ENCODE measurements at places on chromosomes 12 and 14.

DNA sequence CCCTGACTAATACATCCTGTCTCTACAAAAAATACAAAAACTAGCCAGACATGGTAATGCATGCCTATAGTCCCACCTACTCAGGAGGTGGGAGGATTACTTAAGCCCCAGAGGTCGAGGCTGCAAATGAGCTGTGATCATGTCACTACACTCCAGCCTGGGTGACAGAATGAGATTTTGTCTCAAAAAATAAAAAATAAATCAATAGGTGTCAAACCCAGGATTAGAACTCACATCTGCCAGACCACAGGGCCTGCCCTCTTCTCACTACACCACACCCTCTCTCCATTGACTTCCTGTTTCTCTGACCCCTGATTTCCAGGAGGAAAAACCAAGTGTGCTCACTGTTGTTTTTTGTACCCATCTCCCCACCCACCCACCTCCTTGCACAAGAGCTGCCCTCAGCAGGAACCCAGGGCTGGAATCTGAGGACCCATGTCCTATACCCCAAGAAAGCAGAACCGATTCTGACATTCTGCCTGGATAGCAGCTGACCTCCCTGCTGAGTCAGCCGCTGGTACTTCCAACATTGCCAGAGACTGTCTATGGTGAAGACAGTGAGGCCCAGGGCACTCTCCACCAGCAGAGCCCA lies 6.2 kb downstream of the CMKLR1 start:
- no peak for DNase-seq

- no peak for DNase-seq
Observed at GRCh38 chr12:52531566-52532300, 11.5 kb upstream of the KRT5 start.

- no peak for DNase-seq
Observed at GRCh38 chr14:63725786-63726460, 1.9 kb downstream of the SGPP1 start.

GRCh38 chr12:125996443-125996842 lies 931.2 kb downstream of the AACS start:
- no peak for DNase-seq

DNA sequence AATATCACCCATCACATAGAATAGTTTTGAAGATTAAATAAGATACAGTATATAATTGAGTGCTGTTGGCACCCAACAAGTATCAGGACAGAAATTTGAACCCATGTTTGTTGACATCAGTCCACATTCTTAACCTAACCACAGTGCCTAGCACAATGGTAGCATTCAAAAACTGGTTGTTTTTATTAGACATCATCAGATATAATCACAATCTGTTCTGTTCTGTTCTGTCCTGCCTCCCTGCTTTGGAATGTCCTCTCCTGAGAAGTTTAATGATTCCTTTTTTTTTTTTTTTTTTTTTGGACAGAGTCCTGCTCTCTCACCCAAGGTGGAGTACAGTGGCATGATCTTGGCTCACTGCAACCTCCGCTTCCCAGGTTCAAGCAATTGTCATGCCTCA lies 476.6 kb downstream of the RMST start:
- DNase-seq, result no peak

DNA sequence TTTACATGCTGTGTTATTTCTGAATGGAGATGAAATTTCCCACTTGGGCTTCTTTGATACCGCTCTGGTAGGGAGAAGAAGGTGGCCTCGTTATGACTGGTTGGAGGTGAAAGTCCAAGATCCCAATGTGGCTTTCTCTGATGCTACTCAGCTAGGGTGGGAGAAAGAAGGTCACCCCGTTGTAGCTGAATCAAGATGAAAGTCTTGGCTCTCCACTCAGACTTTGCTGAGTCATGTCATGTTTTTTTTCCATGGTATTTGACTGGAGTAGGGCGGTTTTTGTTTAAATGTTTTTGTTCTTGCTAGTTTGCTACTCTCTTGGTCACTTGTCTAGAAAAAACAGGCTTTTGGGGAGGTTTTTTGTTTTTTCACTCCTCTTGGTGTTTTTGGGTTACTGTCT lies 2.4 kb upstream of the PDE6H start:
- no peak for DNase-seq

GRCh38 chr14:56945291-56945690 lies 135.0 kb upstream of the OTX2 start:
- no peak for DNase-seq

DNA sequence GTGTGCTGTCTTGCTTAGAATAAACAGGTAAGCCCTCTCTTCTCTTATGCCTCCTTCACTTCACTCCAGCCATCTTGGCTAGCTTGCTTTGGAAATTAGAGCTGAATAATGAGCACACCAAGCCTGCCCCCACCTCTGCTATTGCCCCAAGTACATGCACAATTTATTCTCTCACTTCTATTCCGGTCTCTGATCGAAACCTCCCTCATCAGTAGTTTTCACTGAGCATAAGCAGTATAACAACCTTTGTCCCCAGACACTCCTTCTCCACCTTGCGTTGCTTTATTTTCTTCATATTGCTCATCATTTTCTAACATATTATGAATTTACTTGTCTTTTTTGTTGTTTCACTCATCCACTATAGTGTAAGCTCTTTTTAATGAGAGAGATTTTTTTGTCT lies 253.4 kb downstream of the GXYLT1 start:
- no peak for DNase-seq

DNA sequence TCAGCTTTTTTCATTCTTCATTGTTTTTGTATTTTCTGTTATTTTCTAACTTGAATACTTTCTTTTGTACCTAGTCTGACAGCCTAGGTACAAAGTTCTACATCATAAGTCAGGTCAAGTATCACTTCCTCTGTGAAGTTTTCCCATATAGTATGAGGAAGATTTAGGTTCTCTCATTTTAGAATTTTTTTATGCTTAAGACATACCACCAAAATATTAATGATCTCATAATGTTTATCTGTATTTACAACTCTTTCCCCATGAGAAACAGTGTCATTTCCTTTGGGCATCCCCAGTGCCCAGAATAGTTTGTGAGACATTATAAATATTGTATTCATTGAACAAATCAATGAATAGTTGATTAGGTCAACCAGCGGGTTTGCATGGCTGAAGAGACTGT lies 3.1 kb upstream of the ATF7IP start:
- no peak for DNase-seq

DNA sequence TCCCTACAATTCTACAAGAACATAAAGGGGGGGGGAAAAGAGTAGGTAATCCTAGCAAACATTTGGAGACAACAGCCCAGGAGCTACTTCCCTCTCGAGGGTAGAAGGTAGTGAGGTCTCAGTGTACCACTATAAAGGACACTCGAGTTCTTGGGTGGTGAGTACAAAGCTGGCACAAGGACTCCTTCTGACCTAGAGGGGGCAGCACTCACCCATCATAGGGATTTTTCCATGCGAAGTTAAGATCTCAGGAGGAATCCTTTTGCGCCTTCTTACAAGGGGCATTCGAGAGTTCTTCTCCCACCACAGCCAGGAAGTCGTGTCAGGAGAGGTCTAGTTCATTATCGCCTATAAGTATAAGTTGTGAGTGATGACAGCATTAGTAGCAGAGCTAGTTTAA lies 200.2 kb upstream of the RBM19 start:
- peak; percentile 7 for DNase-seq

DNA sequence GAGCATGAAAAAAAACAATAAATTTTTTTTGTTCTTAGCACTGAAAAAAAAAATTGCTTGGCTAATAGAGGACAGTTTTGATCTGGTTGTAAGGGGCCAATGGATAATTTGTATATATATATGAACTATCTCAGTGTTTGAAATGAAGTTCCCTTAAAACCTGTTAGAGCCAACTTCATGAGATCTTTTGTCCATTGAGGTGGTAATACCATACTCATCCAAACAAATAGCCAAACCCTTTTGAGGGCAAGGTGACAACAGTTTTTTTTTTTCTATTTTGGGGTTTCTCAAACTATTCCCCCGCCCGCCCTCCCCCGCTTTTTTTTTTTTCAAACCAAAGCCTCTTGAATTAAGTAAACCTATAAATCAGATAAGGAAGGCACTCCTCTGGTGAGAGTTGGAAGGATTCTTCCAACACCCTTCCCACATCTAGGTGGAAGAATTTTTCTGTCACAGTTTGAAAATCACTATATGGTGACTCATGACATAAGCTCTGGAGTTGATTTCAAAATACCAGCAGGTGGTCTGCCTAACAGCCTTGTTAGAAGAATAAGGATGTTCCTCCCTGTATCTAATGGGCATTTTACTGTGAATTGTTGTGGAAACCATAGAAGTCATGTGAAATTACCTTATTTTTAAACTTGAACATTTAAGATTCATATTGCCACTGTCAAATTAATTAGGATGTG lies 10.2 kb downstream of the ARHGAP5 start:
- peak; percentile 58 for DNase-seq

DNA sequence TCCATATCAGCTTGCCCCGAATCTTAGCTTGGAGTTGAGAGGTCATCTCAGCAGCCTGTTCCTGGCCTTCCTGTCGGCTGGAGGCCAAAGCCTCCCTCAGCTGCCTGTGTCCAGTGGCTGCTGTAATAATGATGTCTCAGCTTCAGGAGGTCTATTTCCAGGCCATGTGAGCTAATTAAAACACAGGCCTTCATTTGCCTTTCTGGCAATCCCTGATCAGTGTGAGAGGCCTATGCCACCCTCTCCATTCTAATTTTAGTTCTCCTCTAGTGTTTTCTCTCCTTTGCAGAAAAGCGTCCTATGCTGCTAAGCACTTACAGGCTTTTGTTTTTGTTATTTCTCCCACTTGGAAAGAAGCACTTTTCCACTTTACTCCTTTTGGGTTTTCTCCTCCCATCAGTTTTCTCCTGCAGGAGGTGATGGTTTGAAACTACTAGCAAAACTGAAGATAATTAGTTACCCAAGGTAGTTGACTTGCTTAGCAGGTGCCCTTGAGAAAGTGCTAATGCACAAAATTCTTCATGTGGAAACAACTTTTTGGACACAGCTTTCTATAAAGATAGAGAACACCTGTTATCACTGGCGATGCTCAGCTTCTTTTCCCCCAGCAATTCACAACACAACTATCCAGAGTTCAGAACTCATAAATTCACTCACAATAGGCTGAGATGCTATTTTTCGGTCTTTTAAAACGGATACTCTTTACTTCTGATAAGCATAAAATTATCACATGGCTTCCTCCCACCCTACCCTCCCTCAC lies 255.3 kb upstream of the GARIN6 start:
- DNase-seq, result no peak

DNA sequence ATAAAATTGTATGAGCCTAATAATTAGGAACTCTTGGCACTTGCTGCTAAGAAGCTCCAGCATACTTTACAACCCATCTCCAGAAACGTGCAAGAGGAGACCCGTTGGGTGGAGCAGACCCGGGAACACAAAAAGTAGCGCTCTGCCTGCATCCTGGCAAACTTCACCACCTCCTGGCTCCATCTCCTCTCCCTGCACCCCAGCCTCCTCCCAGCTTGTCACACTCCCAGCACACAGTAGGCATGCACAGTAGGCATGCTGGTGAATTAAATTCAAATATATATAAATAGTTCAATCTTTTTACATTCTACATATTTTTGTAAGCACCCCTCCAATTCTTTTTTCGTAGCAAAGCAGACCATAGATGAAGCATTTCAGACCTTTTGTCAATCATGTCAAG lies 1.2 kb downstream of the VSIG10 start:
- DNase-seq, result no peak

DNA sequence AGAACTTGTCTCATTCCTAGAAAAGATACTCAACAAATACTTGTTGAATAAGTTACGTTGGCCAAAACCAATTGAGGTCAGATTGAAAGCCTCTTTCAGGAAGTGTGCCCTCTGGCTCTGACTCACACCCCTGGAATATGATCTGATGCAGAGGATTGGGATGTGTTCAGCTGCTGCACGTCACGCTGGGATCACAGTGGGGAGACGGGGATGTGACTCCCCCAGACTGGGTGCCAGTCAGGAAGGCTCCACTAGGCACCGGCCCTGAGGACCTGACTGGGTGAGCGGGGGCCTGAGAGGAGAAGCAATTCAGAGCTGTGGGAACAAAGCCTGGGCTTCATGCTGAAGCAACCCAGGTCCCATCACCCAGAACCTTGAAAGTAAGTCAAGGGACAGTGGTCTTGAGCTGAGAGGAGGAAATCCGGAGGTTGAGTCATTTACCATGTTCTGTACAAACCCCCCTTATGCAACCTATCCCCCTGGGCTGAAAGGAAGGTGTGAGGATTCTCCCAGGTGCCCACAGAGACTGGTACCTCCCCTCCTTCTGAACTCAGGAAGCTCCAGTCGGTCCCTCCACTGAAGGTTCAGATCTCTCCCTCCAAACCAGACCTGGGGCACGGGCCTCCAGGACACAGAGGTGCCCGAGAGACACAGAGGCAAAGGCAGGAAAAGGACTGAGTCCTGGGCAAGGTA lies 3.9 kb downstream of the CEBPE start:
- DNase-seq, result peak; percentile 84

DNA sequence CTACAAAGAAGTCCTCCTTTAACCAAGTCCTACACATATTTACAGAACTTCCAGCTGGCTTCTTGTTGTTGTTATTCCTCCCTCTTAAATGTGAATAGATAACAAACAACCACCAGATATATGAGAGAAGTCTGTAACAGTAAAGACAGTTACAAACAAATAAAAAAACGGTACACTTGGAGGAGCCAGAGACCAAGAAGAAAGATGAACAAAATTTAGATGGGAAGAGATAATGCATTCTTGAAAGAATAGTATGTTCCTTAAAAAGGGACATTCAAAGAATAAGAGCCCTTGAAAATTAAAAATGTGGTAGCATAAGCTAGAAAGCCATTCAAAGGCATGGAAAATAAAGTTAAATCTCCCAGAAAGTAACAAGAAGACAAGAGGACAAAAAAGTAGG lies 25.9 kb downstream of the SLCO1A2 start:
- DNase-seq, result no peak

DNA sequence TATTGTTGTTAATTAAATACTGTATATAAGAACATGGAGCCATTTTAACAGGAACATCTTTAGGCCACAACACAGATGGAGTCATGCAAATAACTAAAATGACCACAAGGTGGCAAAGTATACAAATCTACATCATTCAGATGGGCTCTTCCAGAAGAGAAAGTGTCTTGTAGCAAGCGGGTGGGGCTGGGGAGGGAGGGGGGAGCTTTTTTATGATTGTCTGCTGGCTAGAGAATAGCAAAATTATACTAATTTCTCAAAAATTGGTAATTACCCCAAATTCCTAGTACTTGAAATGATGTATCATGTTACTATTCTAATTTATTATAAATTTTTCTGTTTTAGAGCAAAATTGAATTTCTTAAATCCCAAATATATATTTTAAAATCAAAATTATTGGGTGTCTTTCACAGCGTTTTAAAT lies 378.7 kb downstream of the PRKD1 start:
- peak; percentile 77 for DNase-seq

DNA sequence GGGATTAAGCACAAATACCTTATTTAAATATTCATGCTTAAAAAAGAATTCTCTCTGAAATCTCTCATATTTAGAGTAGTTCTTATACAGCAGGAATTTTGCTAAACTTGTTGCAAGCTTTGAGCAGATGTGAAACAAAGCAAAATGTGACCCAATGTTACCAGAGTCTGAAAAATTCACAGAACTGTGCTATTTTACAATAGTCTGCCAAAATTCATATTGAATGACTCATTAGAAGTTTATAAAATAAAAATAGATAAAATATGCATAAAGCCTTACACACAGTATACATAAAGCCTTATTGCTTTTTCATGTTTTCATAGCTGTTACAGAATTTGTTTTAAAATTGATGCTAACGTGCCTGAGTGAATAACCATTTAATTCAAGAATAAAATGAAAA lies 17.8 kb upstream of the RHOJ start:
- DNase-seq, result no peak
